ENCODE measurements at places on chromosomes 4 and X. TPM values are rescaled to one million over a fixed set of nuclear protein-coding genes. Genes with fewer than 3 reads are reported as not detected.

FAM47A gene
- not detected for total RNA-seq

TEX13C gene
- not detected for total RNA-seq

ARX gene
- total RNA-seq, result not detected

POLR2B gene
- 108 TPM for total RNA-seq

ITGB1BP2 gene
- 3.9 TPM for total RNA-seq

All from activated naive CD4-positive, alpha-beta T cell treated with anti-CD3 and anti-CD28 coated beads, Interleukin-2, amount 10 ng/mL, durations not matched to agents 5 hours and 36 hours (primary cell).